ENCODE measurements at places on chromosomes 2 and 18. TPM values are rescaled to one million over a fixed set of nuclear protein-coding genes. Genes with fewer than 3 reads are reported as not detected.

DNA sequence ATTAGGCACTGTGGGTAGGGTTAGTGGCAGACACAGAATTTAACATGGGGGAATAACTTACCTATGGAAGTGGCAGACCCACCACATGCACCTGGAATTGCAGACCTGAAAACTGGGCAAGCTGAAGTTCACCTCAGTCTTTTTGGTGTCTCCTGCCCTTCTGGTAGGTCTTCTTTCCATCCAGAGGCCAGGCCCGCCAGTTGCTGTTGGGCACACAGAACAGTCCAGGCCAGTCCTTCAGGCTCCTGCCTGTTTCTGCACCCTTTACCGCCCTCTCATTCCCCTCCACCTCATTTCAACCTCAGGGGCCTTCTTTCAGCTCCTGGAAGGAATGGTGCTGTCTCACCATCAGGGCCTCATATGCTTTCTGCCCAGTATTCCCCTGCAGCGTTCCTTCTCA is 358.9 kb upstream of the ETAA1 start:
- H3K36me3 ChIP-seq, result no peaks in the 10 kb centered on the region
- H3K4me1 ChIP-seq, result no peaks in the 10 kb centered on the region
- DNase-seq, result no peak
- no peaks in the 10 kb centered on the region for H3K27me3 ChIP-seq
- H3K27ac ChIP-seq, result no peak overlapping the region

DNA sequence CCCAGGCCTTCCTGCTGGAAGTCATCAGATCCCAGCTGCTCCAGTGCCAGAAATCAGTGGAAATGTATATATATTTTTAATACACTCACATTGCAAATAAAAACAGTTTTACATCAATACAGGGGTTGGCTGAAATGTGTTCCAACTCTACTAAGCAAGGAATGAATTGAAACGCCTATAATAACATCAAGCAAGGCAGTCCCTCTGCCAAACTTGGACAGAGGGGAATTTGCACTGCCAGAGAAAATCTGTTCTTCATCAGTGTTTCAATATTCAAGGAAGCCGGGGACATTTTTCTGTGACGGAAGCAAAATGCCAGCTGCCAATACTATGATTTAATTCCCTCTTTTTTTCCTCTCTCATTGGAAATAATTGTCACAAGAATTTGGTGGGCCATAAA is 335.3 kb downstream of the TNS1 start:
- DNase-seq, result peak; percentile 72
- peak overlapping the region; percentile 74 for H3K27ac ChIP-seq
- H3K4me3 ChIP-seq, result no peak overlapping the region

GRCh38 chr2:790634-791245 is 113.5 kb upstream of the TMEM18 start:
- H3K27me3 ChIP-seq, result no peaks in the 10 kb centered on the region
- no peaks in the 10 kb centered on the region for H3K36me3 ChIP-seq
- no peaks in the 10 kb centered on the region for H3K4me1 ChIP-seq
- DNase-seq, result no peak
- H3K27ac ChIP-seq, result no peak overlapping the region

Gene CKAP2L
- not detected for total RNA-seq

Gene RGPD6
- total RNA-seq, result 64.0 TPM
